ENCODE measurements at places on chromosomes 5 and 9. TPM values are rescaled to one million over a fixed set of nuclear protein-coding genes. Genes with fewer than 3 reads are reported as not detected.

Gene CCDC180
- 0.03 TPM for total RNA-seq

Gene IL5
- total RNA-seq, result not detected

Gene CDK5RAP2
- 65.3 TPM for total RNA-seq

Gene TXNDC8
- total RNA-seq, result not detected

Gene SPINK14
- total RNA-seq, result not detected

Gene SPAG8
- total RNA-seq, result 0.26 TPM

Gene EIF4E1B
- not detected for total RNA-seq

Gene PCDHA3
- total RNA-seq, result 0.06 TPM

Gene SOHLH1
- not detected for total RNA-seq

- DNase-seq, result no peak
Measured at GRCh38 chr5:134106991-134107701, 7.3 kb upstream of the TCF7 start.

DNA sequence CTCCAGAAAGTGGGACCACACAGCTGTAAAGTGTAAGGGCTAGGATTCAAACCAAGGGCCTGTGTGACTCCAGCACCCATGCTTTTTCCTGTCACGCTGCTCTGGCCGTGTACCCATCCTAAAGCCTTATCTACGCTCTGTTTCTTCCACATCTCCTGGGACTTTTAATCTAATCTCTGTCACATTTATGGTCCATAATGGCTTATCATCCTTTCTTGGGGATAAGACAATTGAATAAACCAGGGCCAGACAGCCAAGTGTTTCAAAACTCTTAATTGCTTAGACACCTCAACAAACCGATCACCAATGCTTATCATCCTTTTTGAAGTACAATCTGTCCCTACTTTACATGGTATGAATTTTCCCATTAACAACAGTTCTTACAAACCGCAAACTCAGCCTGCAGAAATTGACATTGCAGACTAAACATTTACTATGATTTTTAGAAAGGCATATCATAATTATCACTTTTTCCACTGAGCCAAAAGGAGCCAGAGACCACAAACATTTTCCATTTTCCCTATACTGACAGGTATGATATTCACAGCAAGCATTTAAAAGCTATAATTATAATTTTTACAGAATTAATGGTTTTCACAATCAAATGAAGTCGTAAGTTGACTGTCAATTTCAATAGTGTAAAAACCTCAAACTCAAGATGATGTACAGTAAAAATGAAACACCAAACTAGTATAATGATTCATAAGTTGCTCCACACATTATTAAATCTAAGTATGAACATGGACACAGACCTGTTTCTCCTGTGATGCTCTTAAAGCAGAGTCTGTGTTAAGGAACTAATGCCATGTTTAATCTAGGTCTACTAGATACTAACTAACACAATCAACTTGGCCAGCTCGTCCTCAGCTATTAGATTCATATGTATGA, 99.5 kb downstream of the FBXW11 start:
- no peak for DNase-seq

GRCh38 chr5:159764283-159765134, 151.8 kb upstream of the ADRA1B start:
- DNase-seq, result peak; percentile 47

- peak; percentile 21 for DNase-seq
Measured at GRCh38 chr5:118862596-118862995, 125.8 kb downstream of the DTWD2 start.

DNA sequence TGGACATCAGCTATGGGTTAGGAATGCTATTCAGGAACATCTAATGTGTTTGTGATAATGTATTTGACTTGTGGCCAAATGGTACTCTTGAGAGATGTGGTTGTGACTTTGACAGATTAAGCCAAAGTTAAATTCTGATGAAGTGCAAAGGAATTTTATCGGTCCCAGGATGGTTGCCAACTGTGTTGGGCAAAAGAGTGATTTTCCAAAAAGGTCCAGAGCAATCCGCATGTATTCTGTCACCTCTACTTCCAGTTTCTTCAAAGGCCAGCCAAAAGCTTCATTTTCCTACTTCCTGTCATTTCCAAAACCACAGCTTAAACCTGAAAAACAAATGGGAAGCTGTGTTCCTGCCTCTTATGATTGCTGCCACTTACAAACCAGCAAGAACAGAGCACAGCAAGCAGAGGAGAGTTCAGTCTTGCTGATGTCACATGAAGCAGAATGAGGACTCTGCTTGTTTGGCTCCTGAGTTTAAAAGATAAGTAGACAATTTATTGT, 59.8 kb downstream of the MARCHF3 start:
- peak; percentile 58 for DNase-seq

GRCh38 chr5:14231890-14232289, 88.7 kb downstream of the TRIO start:
- no peak for DNase-seq

DNA sequence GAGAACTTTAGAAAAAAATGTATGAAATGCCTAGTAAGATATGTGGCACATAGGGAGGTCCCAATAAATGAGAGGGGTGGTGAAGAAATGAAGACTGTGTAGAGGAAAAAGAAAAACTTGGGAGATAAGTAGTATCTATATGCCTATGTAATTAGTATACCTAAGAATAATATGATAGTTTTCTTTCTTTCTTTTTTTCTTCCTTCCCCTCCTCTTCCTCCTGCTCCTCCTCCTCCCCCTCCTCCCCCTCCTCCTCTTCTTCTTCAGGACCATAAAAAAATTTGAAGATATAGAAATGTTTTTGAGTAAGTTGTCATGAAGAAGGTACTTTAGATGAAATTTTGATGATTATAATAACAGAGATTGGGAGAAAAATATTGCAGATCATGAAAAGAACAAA, 857.4 kb downstream of the MAT2B start:
- no peak for DNase-seq

DNA sequence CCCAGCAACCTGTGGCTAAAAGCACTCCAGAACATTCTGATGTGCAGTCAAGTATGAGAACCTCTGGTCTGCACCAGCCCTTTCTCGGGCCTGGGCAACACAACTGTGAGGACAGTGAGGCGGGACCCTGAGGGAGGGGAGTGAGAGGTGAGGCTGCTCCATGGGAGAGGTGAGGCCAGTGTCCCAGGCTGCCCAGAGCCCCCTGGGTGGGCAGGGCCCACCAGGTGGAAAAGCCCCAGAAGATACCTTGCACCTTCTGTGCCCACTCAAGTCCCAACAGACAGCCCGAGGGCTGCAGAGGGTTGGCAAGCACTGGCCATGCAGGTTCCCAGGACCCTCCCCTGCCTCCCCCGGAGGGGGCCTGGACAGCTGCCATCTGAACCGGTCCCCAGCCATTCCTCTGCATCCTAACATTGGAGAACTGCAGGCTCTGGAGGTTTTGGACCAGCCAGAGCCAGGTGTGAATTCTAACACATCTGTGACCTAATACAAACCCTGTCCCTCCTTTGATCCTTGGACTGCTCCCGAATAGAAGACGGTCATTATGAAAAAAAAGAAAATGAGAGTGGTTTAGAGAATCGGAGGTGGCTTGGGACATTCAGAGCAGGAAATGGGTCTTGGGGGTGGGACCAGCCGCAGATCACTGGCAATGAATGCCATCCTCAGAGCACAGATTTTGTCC, 57.0 kb downstream of the DUSP1 start:
- DNase-seq, result no peak

DNA sequence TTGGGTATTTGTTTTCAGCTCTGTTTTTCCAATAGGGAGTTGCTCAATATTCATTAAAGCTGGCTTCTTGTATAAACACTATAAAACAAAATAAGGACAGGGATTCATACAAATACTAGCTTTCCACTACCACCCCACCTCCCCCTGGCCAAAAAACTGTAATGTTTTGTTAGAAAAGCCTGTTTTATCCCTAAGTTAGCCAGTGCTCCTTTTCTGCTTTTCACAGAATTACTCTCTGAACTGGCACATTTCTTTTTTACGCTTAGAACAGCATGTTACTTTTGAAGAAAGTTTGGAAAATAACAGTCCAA, 147.4 kb upstream of the DMRT1 start:
- no peak for DNase-seq

DNA sequence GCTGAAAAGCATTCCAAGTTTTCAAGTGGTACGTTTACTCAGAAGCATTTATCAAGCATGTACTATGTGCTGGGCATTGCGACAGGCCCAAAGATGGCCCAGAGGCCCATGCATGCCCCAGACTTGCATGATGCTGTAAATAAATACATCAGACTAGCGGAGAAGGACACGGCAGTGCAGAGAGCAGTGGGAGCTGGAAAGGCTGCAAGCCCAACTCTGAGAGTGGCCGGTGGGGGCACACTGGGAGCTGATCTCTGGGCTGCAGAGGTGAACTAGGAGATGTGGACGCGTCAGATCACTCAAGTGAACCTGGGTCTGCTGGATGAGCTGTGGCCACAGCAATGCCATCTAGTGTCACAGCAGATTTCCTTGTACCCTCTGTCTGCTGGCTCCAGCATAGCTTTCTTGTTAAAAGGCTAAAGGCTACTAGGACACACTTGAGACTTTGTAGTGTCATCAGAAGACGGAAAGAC, 246.9 kb downstream of the FANCC start:
- DNase-seq, result no peak

DNA sequence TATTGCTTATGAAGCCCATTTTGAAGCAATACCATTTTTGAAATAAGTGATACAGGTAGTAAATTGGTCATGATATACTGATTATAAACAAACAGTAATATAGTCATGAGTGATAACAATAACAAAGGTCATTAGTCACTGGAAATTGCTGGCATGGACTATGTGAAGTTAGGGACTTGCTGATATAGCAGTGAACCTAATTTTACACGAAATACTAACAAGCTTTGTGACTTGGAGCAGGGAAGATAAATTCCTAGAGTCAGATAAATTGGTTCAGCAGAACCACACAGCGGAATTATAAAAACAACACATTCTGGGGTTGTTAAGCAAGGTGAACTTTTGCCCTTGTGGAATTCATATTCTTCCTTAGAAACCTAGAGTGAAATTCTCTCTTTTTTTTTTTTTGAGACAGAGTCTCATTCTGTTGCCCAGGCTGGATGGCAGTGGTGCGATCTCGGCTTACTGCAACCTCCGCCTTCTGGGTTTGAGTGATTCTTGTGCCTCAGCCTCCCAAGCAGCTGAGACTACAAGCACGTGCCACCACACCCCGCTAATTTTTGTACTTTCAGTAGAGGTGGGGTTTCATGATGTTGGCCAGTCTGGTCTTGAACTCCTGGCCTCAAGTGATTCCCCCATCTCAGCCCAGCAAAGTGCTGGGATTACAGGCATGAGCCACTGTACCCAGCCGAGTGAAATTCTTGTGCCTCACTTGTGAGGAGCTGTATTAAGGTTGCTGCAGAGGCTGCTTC, 6.0 kb downstream of the UGCG start:
- no peak for DNase-seq

- DNase-seq, result no peak
Measured at GRCh38 chr5:43041110-43041668, 1.1 kb upstream of the ANXA2R start.

DNA sequence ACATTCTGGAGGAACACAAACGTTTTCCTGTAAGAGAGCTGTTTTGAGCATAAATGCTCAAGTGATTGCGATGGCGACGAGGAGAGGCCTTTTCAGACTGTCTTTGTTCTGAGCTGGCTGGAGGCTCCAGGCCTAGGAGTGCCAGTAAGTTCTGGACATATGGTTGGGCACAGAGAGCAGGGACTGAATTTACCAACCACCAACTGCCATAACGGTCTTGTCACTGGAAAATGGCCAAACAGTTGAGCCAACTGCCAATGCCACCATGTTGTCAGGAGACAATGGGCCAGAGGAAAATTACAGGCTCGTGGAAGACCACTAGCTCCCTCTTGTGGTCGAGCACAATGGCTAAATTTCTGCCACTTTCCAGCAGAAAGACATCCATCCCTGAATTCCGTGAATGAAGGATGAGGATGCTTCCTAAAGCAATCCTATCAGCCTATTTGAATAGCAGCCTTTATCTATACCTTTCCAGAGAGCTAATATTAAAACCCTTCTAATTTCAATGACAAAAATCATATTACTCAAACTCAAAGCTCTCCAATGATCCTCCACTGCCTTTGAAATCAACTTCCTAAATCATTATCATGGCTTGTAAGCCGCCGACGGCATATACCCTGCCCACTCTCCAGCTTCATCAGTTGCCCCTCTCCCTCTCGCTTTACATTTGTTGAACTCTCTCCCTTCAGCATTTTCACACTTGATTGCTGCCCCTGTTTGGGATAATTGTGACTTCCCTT, 66.9 kb upstream of the GLIS3 start:
- DNase-seq, result peak; percentile 70

GRCh38 chr5:97998941-97999340, 774.5 kb upstream of the RGMB start:
- DNase-seq, result no peak

DNA sequence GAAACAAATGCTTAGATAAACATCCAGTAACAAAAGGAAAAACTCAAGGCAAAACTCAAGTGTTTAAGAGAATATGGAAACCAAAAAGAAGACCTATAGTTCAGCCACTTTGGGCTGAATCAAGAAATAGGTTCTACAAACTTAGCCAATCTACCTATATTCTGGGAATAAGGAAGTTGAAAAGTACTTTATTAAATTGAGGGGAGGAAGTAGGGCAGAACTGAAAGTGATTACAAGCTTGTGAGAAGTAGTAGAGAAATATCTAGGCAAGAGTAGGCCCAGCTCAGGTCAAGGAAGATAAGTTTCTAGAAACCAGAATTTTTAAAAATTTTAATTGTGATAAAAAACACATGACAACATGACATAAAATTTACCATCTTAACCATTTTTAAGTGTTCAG, 384.8 kb upstream of the PCSK5 start:
- DNase-seq, result no peak

- no peak for DNase-seq
Measured at GRCh38 chr5:141135718-141136266, 786 bp downstream of the PCDHB5 start.

DNA sequence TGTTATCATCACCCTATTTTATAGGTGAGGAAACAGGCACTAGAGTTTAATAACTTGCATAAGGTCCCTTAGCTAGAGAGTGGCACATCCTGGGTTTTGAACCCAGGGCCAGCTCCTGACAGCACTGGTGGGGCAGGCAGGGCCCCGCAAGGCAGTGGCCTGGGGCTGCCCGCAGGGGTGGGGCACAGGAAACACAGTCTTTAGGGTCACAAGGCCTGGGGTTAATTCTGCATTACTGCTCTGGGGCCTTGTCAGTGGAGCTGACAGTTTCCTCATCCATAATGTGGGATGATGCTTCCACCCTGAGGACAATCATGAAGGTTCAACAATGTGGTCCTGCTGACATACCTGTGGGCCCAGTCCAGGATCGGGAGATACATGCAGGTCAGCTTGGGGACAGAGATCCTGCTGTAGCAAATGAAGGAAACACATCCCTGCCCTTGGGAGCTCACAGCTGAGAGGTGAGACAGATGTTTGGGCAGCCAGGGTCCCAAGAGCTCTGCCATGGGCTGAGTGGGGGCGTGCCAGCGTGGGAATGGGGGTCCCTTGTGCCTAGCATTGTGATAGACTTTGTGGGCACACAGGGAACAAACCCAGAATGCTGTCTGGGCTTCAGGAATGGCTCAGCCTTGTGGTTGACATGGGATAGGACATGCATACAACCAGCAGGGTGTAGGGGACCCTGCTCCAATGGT, 14.7 kb downstream of the FGF18 start:
- DNase-seq, result no peak

- peak; percentile 21 for DNase-seq
Measured at GRCh38 chr5:181160152-181160754, 12.9 kb downstream of the OR2V2 start.

Measured in HT1080 (cell line).